ENCODE measurements at places on chromosomes 3 and 15.
A peak's percentile ranks its signal among the peaks of the same experiment; 100 is the strongest.

DNA sequence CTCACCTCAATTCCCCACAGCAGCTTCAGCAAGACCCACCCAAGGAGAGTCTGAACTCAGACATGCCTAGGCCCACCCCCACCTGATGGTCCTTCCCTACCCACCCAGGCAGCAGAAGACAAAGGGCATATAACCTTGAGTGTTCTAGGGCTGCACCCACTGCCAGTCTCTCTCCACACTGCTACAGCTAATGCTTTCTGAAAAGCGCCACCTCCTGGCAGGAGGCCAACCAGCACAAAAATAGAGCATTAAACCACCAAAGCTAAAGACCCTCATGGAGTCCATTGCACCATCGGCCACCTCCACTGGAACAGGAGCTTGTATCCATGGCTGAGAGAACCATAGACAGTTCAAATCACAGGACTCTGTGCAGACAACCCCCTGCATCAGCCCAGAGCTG, 11.3 kb upstream of the RPL39L start:
- DNase-seq: no peak

GRCh38 chr3:16257309-16257708, 7.4 kb downstream of the DPH3 start:
- DNase-seq: no peak

- no peak for DNase-seq
These were observed 376.8 kb upstream of the ALCAM start for GRCh38 chr3:104989878-104990277.

DNA sequence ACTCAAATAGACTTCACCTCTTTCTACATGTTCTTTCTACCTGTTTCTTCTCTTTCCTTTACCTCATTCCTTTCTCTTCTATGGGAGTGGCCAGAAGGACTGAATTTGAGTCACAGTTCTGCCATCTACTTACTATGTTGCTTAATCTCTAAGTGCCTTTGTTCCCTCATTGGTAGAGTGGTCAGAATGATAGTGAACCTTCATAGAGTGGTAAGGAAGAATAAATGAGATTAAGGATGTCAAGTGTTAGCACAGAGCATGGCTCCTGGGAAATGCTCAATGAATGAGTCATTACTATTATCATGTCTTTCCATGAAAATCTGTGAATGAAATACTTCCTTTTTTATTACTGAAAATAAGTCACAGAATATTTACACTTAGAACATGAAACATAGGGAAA, 17.5 kb downstream of the TMEM207 start:
- no peak for DNase-seq

GRCh38 chr3:53167418-53168174, 6.6 kb downstream of the PRKCD start:
- DNase-seq: peak; percentile 57

- DNase-seq: no peak
These were observed 13.3 kb upstream of the CCR1 start for GRCh38 chr3:46221391-46221790.

DNA sequence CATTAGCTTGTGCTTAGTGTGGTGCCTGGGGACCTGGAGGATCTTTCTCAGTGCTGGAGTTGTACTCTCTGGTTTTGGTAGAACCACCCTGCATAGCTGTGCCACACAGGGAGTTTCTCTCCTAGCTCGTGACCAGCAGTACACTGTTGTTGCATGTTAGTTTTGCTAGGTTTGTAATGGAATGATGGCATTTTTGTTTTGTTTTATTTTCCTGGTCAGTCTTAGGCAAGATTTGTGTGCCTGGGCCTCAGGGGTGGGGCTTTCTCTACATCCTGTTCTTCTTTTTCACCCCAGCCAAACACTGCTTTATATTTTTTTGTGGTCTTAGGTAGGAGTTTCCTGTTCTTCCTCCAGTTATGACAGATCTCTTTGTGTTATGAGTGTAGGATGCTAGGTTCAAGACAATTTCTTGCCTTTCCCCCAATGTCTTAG, 534.5 kb upstream of the KCNMB2 start:
- no peak for DNase-seq

DNA sequence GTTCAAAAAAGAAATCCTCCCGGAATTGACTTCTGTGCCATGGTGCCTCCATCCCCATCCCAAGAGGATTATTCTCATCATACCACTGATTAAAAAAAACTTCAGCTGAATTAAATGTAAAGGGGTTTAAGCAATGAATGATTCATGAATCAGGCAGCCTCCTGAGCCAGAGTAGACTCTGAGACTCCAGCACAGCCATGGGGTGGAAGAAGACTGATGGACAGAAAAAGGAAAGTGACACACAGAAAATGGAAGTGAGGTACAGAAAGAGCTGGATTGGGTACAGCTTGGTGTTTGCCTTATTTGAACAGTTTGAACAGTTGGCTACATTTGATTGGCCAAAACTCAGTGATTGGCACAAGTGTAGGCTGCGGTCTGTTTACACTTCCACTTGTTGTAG, 224.8 kb upstream of the ATP10A start:
- DNase-seq: no peak

DNA sequence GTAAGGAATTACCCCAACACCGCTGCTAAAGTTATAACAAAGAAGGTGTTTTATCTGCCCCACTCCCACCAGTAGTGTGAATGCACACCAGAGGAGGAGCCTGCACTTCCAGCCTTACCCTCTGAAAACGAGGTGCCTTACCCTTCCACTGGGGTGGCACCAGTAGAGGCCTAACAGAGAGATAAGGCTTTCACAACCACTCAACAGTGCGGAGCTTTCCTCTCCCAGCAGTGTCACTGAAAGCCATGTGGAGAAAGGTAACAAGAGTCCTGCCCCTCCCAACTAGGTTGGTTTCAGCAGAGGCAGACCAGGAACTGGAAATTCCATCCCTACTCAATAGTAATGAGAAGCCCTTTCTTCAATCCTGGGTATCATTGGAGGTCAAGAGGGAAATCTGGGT, 539.2 kb downstream of the VGLL3 start:
- DNase-seq: no peak

DNA sequence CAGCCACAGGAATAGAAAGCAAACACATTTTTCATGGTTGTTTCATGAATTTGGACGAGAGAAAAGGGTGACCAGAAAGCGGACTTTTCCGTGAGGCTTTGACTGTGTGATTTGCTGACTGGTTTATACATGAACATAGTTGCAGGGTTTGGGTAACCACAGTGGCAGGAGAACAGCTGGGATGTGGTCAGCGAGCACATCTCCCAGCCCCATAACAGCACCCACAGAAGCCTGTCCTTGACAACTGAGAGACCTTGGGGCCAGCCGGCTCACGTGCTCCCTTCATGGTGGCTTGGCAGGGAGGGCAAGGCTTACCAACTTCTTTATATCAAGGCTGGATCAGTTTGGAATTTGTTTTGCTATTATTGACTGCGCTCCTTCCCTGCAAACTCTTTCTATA, 13.2 kb upstream of the RGMA start:
- DNase-seq: no peak

DNA sequence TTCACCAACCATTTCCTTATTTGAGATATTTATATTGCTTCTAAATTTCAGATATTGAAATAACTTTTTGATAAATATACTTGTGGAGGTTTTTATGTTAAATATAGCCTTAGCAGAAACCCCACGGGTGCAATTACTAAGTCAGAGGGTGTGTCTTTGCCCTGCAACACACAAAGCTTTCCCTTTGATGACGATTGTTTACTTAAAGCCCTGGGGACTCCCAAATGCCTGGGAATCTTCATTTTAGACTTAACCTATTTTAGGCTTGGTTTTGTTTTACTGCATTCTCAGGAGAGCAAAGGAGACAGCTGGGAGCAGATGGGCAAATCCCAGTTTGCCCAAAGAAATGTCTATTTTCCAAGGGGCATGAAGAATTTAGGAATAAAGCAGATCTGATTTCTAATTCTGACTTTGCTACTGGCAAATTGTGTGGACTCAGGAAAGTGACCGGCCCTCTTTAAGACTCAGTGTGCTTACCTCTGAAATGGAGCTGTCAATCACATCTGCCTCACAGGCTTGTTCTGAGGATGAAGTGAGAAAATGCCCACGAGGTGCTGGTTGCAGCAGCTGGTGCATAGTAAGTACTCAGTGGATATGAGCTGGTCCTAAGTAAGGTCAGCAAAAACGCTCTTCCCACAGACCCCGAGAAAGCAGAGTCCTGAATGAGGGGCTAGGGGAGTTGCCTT, 49.3 kb upstream of the CA12 start:
- no peak for DNase-seq

- DNase-seq: no peak
These were observed 99.1 kb upstream of the SMAD3 start for GRCh38 chr15:66966256-66966655.

DNA sequence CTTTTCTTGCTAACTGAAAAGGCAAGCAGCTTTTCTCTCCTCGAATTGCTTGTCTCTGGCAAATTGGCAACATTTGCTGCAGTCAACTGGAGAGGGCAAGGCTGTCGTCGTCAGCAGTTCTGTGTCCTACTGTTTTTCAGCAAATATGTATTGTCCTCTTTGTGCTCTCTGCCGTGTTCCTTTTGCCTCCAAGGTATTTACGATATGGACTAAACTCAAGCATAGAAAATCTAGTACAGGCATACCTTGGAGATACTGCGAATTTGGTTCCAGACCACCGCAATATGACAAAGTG, 558 bp upstream of the SLC30A4 start:
- peak; percentile 31 for DNase-seq
